ENCODE measurements at places on chromosomes 16 and 17. TPM values are rescaled to one million over a fixed set of nuclear protein-coding genes. Genes with fewer than 3 reads are reported as not detected.

Gene MYLK3
- total RNA-seq: 0.06 TPM

Gene UTS2R
- not detected for total RNA-seq

Gene YBX2
- total RNA-seq: 0.47 TPM

Gene HOXB4
- total RNA-seq: 0.16 TPM

Gene CCL7
- total RNA-seq: not detected

Gene PSMD11
- total RNA-seq: 164 TPM

Gene LGALS9B
- total RNA-seq: not detected

Gene ITGAL
- 0.20 TPM for total RNA-seq

Gene LPO
- total RNA-seq: not detected

Gene PRSS22
- total RNA-seq: 1.6 TPM

Gene RHBDF2
- 67.5 TPM for total RNA-seq

Gene TBC1D16
- total RNA-seq: 11.9 TPM

Gene PIGQ
- total RNA-seq: 44.1 TPM

Gene TRPV3
- 0.30 TPM for total RNA-seq

Gene CCL8
- not detected for total RNA-seq

Gene SALL1
- total RNA-seq: 0.56 TPM

Gene KCNJ12
- 1.4 TPM for total RNA-seq

Gene NPEPPS
- 66.6 TPM for total RNA-seq
